ENCODE measurements at places on chromosomes 3 and 15. TPM values are rescaled to one million over a fixed set of nuclear protein-coding genes. Genes with fewer than 3 reads are reported as not detected.

The DUOX1 gene
- total RNA-seq = 0.84 TPM

The IL17RC gene
- total RNA-seq = 9.1 TPM

The SENP8 gene
- total RNA-seq = 3.6 TPM

DNA sequence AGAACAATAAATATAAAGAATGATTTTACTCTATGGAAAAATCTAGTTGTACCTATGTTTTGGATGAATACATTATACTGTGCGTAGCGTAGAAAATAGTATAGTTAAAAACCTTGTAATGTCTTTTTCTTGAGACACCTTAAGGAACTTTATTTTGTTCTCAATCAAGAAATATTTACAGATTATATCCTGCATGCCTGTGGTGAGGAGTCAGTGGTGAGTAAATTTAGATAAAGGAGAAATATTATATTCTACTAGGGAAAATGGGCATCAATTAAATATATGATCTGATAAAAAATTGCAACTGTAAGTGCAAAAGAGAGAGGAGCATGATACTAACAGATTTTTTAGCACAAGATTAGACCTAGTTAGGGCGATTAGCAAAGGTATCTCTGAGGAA is 157.7 kb downstream of the RBMS3 start:
- DNase-seq = no peak

DNA sequence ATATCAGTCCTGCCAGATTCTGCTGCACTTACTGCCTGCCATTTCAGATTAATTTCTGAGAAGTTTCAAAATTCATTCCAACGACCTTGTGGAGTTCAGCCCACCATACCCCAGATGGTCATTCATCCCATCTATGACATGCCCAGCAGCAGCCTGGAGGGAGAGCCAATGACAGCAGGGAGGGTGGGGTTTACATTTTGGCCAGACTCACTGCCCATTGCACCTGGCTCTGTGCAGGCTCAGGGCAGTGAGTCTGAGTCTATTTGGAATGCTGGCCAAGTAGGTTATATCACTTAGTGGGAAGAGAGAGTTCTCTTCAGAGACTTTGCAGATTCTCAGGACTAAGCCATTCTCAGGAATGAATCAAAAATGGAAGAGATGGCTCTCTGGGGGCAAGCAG is 21.5 kb downstream of the SRPRB start:
- peak; percentile 13 for DNase-seq

DNA sequence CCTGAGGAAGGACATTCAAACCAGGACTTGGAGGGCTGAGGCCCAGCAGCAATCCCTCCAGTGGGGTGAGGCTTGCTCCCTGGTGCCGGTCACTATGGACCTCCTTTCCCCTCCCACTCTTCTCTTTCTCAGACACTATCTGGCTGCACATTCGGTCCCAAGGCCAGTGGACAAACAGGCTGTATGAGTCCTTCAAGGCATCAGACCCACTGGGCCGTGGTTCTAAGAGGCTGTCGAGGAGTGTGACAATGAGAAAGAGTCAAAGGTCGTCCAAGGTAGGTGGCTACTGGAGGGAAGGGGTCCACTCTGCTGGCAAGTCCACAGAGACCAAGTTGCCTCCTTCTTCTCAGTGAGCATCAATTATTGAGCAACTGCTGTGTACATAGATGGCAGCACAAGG is 28.0 kb downstream of the NOX5 start:
- DNase-seq = no peak

- DNase-seq = no peak
These were observed 667.4 kb downstream of the NTRK3 start for GRCh38 chr15:87589134-87589533.

Data from H1 (cell line).